Hematopoietic multipotent progenitor cell treated with erythropoietin and hydrocortisone succinate and interleukin-3 and kit ligand, for 15 days (in vitro differentiated cells): ENCODE measurements at places on chromosomes 13 and 19.

DNA sequence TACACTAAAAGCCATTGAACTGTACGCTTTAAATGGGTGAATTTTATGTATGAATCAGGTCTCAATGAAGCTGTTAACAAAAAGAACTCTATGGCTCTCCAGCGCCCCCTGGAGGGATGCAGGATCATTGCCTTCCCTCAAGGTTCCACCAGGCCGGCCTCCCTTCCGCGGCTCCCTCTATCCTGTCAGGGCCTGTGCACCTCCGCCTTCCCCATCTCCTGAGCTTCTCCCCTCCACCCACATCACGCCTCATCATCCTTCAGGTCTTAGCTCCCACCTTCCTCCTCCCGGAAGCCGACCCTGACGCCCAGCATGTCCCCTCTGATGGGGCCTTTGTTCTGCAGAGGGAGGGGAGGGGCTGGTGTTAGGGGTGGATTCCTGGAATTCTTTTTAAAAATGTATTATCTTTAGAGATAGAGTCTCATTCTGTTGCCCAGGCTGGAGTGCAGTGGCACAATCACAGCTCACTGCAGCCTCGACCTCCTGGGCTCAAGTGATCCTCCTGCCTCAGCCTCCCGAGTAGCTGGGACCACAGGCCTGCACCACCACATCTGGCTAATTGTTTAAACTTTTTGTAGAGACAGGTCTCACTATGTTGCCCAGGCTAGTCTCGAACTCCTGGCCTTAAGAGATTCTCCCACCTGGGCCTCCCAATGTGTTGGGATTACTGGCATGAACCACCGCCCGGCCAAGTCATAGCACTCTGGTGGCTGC is 27.7 kb downstream of the MEIS3 start:
- peak; percentile 85 for DNase-seq

- DNase-seq = no peak
Measured at GRCh38 chr13:76222511-76222910, 586.4 kb downstream of the LMO7 start.

- no peak for DNase-seq
Measured at GRCh38 chr19:54257116-54257480, at the start of gene LILRB5. Gene LILRB5 (minus strand): TSS chr19:54257273. CDS start chr19:54257193, 80 bp downstream.

- no peak for DNase-seq
Measured at GRCh38 chr19:18435842-18436670, 1.9 kb downstream of the ISYNA1 start.

- DNase-seq = peak; percentile 73
Measured at GRCh38 chr19:55461974-55462626, 658 bp upstream of the ISOC2 start.

GRCh38 chr13:112769615-112770014 is 79.8 kb downstream of the ATP11A start:
- DNase-seq = no peak

- DNase-seq = no peak
Measured at GRCh38 chr19:35973487-35973886, 21.5 kb upstream of the SDHAF1 start.

GRCh38 chr13:43387880-43388279 is 364.5 kb downstream of the DNAJC15 start:
- no peak for DNase-seq

DNA sequence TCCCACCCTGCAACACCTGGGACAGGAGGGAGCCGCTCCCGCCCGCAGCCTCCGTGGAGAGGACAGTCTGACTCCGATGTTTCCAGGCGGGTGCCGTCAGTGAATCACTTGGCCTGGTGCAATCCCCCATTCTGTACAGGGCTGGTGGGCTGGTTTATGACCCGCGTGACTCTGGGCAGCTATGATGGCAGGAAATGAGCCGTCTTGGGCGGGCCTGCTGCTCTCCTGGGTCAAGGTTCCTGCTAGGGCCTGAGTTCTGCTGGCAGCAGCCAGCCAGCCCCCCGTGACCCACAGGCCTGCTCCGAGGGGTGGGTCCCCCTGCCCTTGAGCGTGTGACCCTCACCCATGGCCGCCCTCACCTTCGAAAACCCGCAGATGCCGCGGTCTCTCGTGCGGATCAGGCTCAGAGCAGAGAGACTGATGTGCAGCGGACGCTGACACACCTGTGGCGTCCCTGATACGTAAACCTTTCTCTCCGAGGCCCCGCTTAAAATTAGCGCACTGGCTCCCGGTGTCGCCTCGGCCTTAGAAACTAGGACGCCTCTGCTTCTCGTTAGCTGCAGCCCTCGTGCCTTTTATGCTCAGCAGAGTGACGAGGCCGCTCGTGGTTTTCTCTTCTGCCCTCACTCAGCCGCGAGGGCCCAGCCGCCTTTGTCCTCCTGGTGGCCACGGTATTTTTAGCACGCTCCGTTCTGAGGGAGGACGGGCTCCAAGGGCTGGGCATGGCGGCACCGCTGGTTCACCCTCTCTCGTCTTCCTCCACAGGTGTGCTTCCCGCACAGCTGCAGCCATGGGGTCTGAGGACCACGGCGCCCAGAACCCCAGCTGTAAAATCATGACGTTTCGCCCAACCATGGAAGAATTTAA is 63.4 kb downstream of the KDM4B start:
- no peak for DNase-seq

- no peak for DNase-seq
Measured at GRCh38 chr13:19663416-19663979, 30.0 kb downstream of the MPHOSPH8 start.

DNA sequence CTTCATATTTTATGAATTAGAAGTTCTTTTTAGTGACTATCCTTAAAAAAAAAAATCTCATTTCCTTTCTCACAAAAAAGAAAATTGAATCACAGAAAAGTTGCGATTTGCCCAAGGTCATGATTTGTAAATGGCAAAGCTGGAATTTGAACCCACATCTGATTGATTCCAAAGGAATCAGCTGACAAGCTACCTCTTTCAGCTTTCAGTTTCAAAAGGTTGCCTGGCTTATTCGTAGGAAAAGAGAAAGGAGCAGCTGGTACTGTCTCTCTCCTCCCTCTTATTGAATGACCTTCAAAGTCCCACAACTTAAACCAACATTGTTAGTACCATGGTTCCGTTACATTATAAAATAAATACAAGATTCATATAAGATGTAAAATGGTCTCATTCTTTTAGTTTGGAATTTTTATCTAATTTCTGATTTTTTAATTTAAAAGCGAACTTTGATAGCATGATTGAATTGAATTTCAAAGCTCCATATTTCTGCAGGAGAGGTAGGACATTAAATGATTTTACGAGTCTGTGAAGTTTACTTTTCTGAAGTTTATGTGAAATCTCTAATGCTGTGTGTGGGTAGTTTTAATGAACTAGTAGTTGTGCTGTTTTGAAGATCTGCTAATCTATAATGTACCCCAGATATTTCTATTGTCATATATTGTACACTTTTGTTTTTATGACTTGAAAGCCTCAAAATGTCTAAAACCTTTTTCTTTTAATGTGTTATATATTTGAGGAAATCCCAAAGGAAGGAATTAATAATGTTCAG is 18.5 kb upstream of the KCTD4 start:
- DNase-seq = no peak

DNA sequence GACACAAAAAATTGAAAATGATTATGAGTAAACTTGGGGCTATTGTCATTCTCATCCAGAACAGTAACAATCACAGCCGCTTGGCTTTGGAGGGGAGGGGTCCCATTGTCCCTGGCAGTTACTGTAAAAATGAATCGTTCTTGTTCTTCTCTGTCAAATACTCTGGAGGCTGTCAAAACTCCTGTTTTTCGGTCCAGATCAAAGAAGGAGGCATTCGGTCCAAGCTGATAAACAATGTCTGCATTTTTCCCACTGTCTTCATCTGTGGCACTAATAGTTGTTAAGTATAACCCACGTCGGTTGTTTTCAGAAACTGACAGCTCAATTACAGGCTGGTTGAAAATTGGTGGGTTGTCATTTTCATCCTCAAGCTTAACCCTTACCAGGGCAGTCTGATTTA is 3.4 kb downstream of the PCDH9 start:
- no peak for DNase-seq

- no peak for DNase-seq
Measured at GRCh38 chr13:83414393-83414792, 467.9 kb downstream of the SLITRK1 start.

GRCh38 chr19:14871619-14872230 is 14.2 kb downstream of the OR7A17 start:
- peak; percentile 30 for DNase-seq

DNA sequence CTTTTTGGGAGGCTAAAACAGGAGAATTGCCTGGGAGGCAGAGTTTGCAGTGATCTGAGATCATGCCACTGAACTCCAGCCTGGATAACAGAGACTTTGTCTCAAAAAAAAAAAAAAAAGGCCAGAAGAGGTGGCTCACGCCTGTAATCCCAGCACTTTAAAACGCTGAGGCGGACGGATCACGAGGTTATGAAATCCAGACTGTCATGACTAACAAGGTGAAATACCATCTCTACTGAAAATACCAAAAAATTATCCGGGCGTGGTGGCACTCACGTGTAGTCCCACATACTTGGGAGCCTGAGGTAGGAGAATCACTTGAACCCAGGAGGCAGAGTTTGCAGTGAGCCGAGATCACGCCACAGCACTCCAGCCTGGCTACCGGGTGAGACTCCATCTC is 39.9 kb downstream of the ZNF611 start:
- no peak for DNase-seq

DNA sequence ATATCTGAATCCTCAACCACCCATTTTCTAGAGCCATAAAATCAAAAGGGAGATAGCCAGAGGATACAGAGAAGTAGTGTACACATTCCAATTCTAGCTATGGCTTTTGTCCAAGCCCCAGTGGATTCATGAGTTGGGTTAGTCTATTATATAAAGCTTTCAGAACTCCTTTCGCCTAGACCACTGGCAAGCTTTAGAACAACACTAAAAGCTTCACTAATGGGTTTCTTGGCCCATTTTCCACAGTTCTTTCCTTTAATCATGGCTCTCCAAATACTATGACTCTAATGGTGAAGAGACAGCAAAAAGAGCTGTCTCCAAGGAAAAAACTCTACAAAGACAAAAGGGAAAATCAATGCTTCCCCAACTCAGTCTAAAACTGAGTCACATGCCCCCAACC is 48.2 kb upstream of the SLITRK5 start:
- DNase-seq = no peak

DNA sequence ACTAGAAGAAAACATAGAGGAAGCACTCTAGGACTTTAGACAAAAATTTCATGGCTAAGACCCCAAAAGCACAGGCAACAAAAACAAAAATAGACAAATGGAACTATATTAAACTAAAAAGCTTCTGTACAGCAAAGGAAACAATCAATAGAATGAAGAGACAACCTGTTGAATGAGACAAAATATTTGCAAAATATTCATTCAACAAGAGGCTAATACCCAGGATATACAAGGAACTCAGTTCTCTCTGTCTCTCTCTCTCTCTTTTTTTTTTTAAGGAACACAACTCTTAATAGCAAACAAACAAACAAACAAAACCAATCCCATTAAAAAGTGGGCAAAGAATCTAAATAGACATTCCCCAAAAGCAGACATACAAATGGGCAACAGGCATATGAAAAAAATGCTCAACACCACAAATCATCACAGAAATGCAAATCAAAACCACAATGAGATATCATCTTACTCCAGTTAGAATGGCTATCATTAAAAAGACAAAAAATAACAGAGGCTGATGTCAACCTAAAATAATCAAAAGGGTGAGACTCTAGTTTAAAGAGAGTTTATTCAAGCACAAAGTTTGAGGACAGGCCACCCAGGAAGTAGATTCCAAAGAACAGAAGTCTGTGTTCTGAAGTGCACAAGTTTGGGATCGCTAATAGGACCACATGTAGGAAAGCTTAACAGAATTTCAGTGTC is 27.1 kb upstream of the SLC7A9 start:
- DNase-seq = no peak

GRCh38 chr19:46629546-46630025 is 4.7 kb upstream of the PTGIR start:
- peak; percentile 55 for DNase-seq

DNA sequence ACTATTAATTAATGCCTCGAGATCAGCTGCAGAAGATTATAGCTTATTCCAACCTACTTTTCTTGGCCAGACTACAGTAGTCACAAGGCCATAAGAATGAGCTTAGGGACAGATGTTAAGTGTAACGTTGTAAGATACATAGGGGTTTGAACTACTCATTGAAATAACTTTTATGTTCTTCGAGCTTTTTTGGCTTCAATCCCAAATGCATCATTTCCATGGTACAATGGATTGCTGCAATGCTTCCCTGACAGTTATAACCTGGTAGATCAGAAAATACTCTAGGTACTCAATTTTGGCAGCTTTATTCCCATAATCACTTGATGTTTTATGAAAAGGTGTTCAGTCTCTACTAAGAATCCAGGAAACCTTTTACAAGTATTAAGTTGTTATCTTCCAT is 2216.7 kb upstream of the PCDH20 start:
- DNase-seq = no peak

DNA sequence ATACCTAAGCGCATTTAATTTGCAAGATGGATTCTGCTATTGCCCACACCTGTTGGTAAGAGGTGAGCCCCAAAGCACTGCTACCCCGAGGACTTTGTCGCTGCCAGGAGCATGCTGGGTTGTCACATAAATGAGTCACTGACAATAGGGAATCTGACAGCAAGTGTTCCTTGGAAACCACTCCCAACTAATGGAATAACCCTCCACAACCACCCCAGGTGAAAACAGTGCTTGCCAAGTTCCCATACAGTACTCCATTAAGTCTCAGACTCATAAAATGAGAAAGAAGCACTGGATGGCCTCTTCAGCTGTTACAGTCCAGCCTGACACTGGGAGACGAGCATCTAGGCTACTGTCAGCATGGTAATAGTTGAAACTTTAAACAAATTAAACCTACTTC is 108.6 kb downstream of the EFNB2 start:
- DNase-seq = no peak

DNA sequence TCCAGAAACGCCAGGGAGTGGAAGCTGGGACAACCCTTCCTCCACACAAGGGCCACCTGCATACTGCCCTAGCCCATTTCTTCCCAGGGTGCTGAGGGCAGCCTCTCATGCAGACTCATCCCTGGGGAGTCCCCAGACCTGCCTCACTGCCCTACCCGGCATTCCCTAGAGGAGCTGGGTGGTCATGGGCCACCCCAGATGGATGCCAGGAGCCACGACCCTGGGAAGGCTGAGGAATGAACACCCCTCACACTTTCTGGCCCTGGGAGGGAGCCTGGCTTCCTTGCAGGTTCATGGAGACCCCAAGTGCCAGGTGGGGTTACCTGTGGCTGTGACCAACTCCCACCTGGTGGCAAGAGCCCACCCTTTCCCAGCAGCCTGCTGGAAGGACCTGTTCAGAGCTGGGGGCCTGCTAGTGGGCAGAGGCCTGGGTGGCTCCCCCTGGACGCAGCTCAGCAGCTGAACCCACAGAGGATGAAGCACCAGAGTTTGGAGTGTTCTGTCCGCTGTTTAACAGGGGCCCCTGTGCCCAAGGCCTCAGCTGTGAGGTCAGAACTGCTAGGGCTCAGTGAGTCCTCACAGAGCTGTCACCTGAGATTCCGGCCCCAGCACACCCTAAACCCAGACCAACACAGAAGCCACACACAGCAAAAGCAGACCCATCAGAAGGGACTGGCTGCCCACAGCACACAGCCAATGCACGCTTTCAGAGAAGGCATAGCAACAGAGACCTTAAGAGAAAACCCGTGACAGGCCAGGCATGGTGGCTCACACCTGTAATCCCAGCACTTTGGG is 6.6 kb downstream of the ACP4 start:
- no peak for DNase-seq
